ENCODE measurements at places on chromosomes 16 and 17.

GRCh38 chr16:47904691-47905090, 251.1 kb downstream of the ABCC12 start:
- DNase-seq, result no peak

DNA sequence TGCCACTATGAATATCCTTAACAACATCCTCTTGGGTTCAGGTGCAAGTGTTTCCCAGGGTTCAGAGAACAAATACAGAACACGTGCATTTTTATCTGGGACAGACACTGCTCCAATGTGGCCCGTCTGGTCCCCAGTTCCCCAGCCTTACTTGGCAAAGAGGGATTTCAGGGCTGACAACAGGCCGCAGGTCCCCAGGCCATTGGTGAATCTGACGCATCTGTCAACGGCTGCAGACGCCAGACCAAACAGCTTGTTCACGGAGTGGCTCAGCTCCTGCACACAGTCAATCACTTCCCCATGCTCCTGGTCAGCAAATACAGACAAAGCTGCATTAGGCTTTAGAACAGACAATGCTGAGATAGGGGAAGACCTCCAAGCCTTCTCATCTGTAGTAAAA, 36.2 kb downstream of the COG7 start:
- no peak for DNase-seq

- DNase-seq, result no peak
Observed at GRCh38 chr17:14733376-14733775, 432.5 kb downstream of the HS3ST3B1 start.

GRCh38 chr16:4318451-4318910, 2.6 kb downstream of the GLIS2 start:
- DNase-seq, result no peak

- no peak for DNase-seq
Observed at GRCh38 chr16:71843572-71843971, 2.2 kb upstream of the ATXN1L start.

GRCh38 chr16:58084635-58085034, 44.5 kb downstream of the CFAP20 start:
- DNase-seq, result no peak

DNA sequence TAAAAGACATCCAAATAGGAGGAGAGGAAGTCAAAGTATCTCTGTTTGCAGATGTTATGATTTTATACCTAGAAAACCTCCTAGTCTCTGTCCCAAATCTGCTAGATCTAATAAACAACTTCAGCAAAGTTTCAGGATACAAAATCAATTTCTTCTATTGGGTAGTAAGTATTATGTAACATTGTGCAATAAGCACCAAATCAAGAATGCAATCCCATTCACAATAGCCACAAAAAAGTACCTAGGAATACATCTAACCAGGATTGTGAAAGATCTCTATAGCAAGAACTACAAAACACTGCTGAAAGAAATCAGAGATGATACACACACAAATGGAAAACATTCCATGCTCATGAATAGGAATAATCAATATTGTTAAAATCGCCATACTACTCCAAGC, 13.0 kb downstream of the NLRP1 start:
- no peak for DNase-seq

DNA sequence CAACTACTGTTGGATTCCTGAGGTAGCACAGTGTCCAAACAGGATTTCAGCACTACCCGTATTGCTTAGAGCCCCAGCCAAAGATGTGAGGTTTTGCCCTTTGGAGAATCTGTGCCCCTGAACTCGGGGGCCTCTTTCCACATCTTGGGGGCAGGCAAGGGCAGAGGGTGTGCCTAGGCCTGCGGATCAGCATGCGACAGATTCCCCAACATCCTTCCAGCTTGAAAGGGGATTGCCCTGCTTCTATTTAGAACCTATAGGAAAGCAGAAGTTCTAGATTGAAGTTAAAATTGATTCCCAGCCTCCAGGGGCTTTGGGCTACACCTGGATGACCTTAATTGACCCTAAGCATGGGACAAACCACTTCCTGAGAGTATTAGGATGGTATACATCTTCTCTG, 19.6 kb downstream of the NOD2 start:
- DNase-seq, result no peak

- DNase-seq, result no peak
Observed at GRCh38 chr17:72266112-72266775, 145.4 kb downstream of the SOX9 start.

DNA sequence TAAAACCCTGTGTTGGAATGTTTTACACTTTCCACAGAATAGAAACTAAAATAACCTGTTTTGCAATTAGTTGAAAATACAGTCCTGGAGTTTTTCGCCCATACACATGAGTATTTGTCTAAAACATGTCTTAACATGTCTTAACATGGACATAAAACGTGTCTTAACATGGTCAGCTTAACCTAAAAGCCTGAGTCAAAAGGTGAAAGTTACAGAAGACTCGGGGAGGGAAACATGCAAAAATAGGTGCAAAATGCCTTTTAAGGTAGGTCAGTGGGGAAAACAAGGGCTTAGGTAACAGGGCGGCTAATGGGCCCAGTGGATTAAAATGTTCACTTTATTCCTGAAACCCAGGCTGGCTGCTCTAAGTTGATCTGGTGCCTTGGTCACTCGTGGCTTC, 56.1 kb upstream of the RBL2 start:
- no peak for DNase-seq
